Dorsolateral prefrontal cortex (tissue), 122 donors: ENCODE measurements at places on chromosomes 13 and 19.

- DNase-seq: no peak
Observed at GRCh38 chr13:79018166-79018565, 359.2 kb upstream of the OBI1 start.

GRCh38 chr13:62309904-62310303 lies 894.3 kb upstream of the PCDH20 start:
- no peak for DNase-seq

DNA sequence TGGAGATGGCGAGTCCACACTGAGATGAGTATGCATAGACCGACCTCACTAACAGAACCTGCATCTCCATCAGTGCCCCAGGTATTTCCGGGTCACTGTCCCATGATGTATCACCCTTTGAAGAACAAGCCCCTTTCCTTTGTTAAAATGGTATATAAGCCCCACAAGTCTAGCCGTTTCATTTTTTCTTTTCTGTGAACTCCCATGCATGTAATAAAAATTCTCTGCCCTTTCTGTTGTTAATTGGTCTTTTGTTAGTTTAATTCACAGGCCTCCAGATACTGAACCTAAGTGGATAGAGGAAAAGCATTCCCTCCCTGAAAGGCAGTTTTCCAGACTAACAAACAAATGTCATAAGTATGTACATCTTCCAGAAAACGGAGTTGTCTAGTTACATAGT lies 15.0 kb upstream of the CD177 start:
- no peak for DNase-seq

DNA sequence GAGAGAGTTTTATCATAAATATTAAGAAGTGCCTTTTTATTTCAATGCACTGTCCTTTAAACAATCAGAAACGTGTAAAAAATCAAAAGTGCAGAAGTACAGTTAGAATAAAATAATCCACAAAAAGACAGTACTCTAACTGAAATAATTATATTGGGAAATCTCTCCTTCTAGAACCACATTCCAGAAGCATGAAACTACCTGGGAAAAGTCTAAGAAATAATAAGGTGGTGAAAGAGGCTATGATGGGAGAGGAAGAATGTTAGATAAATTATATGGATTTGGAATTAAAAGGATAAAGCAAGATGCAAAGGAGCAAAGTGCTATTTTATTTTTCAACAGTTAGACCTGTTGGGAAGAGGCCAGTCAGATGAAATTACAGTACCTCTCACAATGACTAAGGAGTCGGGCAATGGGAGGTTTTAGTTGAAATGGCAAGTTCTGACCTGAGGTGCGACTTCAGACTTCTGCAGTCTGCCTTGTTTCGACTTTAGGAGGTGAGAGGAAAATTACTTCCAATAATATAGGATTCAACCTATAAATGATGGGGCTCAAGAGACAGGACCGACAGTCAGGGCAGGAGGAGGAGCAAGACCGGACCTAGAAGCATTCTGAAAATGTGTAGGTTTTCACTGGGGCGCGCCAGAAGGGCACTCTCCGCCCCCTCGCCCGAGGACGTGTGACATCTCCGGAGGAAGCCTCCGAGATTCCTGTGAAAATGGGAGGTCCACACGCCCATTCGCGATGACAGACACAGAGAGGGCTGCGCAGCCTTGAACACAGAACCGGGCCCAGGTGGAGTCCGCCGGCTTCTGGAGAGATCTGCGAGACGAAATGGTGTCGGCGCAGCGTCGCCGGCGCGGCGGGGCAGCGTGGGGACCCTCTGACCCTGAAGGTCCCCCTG lies 717 bp downstream of the SPRYD7 start:
- DNase-seq: peak; percentile 58

- DNase-seq: no peak
Observed at GRCh38 chr19:10604460-10604980, 17.4 kb upstream of the AP1M2 start.
